ENCODE measurements at places on chromosomes 13 and 19. TPM values are rescaled to one million over a fixed set of nuclear protein-coding genes. Genes with fewer than 3 reads are reported as not detected.

GRCh38 chr13:22517544-22517943, 663.2 kb upstream of the SGCG start:
- DNase-seq, result no peak
- no peaks in the 10 kb centered on the region for H3K4me1 ChIP-seq
- H3K36me3 ChIP-seq, result no peaks in the 10 kb centered on the region

DNA sequence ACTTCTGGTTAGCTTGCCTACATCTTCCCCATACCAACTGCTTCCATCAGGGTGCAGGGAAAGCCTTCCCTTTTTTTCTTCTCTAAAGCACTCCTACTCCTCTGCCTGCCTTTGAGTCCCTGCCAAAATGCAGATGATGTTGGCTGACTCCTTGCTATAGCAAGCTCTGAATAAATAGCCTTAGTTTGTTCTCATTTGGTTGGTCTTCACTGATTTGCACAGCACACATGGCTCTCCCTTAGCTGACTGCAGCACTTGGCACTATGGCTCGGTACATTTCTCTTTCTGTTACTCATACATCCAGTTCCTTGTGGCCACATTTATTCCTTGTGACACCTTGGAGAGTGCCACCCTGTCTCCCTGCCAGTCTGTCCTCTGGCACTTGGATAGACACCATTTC, 249.8 kb downstream of the DCLK1 start:
- H3K36me3 ChIP-seq, result no peaks in the 10 kb centered on the region
- no peaks in the 10 kb centered on the region for H3K4me1 ChIP-seq
- no peak for DNase-seq
- no peaks in the 10 kb centered on the region for H3K27me3 ChIP-seq

DNA sequence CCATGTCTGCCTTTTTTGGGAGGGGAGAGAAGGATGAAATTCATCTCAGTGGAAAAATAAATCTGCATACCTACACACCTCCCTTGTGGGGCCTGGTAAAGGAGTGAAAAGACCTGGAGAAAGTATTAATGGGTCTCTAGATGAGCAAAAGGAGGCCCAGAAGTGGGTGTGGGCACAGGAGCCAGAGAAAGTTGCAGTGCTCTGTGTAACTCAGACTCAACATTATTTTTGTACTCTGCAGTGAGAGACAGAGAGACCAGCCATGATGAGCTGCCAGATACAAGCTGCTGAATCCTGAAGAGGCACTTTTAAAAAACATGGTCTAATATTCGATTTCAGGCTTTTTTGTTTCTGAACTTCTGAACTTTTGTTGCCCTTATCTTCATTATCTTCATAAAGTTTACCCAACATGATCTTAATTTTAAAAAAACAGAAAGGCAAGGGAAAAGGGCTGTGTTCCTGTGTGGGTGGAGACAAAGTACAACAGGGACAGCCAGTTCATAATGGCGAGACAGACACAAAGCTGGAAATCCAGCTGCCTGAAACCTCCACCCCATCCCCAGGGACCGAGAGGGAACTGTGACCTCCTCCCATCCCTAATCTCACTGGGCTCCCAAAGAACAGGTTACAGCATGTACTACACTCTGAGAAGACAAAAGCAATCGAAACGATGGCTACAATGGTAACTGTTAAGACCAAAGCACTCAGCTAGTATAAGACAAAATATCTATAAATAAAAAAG, 77.2 kb downstream of the KLF12 start:
- peaks cover 28% of the 10 kb centered on the region for H3K36me3 ChIP-seq
- H3K27me3 ChIP-seq, result no peaks in the 10 kb centered on the region
- peaks cover 46% of the 10 kb centered on the region for H3K4me1 ChIP-seq
- H3K4me3 ChIP-seq, result no peak overlapping the region
- H3K27ac ChIP-seq, result no peak overlapping the region

DNA sequence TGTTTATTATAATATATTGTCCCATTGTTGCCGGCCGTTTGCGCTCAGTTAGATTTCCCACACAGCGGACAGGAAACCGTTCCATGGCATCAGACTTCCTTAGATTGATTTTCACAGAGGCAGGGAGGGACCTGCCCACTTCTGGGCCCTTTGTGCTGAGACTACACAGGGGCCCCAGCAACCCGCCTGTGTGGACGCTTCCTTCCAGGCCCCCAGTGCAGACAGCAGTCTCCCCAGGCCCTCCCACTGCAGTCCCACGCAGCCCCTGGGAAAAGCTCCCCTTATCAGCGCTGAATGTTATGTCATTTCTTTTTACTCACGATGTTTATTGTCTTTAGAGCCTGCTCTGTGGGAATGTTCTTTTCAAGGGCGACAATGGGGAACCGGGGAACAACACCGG, 351.7 kb upstream of the ARGLU1 start:
- H3K4me3 ChIP-seq, result no peak overlapping the region
- no peak overlapping the region for H3K27ac ChIP-seq
- H3K4me1 ChIP-seq, result peaks cover 4% of the 10 kb centered on the region

DNA sequence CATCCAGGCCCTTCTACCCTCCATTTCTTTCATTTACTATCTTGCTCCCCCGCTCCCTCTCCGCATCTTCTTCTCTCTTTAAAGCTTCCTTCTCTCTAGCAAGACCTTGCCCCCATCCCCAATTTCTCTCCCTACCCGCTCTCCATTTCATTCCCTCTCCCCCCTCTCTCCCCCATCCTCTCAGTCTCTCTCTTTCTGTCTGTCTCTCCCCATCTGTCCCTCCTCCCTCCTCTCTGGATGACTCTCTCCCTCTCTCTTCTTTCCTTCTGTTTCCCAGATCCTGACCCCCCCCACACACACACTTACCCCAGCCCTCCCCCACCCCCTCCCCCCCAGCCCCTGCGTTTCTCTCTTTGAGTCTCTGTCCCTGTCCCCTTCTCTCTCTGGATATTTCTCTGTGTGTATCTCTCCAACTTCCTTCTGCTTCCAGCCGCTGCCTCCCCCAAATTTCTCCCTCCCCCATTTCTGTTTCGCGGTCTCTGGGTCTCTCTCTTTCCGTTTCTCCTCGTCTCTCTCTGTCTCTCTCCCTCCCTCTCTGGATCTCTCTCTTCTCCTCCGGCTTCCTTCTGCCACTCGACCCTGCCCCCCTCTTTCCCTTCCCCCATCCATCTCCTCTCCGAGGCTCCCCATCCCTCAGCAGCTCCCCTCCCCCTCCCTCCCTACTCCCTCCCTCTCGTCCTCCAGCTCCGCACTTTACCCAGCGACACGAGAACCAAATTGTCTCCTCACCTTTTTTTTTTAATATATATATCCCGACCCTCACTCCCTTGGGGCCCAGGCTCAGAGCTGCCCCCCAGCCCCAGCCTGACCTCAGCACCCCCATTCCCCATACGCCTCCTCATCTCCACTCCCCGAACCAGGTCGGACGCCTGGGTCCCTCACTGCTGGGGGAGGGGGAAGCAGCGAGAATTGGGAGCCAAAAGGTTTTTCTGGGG, 3.6 kb upstream of the CACNG8 start:
- H3K4me3 ChIP-seq, result no peak overlapping the region
- peaks cover 2% of the 10 kb centered on the region for H3K4me1 ChIP-seq
- no peak for DNase-seq
- H3K36me3 ChIP-seq, result peaks cover 2% of the 10 kb centered on the region
- H3K27ac ChIP-seq, result no peak overlapping the region
- H3K27me3 ChIP-seq, result peaks cover 69% of the 10 kb centered on the region

DNA sequence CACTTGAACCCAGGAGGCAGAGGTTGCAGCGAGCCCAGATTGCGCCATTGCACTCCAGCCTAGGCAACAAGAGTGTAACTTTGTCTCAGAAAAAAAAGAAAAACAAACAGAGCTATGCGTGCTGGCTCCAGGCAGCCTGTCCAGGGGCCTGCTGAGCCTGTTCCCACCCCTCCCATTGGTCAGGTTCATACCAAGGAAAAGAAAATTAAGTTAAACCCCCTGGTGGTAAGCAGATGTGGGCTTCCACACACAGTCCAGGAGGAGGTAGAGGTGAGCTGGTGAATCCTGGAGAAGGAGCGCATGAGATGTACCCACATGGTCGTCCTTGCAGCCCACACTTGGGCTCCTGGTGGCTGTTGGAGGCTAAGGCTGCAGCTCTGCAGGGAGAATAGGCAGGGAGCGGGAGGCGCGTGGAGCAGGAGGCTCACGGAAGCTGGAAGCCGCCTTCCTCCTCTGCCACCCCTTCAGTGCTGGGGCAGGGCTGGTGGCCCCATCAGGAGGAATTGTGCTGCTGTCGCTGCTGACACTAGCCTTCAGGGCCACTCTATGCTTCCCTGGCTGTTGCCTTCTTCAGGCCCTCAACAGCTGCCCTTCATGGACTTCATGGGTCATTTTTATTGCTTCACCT, 10.5 kb upstream of the CHAMP1 start:
- H3K36me3 ChIP-seq, result peaks cover 37% of the 10 kb centered on the region
- no peaks in the 10 kb centered on the region for H3K27me3 ChIP-seq
- no peak overlapping the region for H3K27ac ChIP-seq
- no peaks in the 10 kb centered on the region for H3K4me1 ChIP-seq

GRCh38 chr13:113048766-113049165, 56.8 kb upstream of the F7 start:
- no peak overlapping the region for H3K27ac ChIP-seq
- no peak for DNase-seq
- no peaks in the 10 kb centered on the region for H3K27me3 ChIP-seq
- H3K4me1 ChIP-seq, result no peaks in the 10 kb centered on the region
- H3K4me3 ChIP-seq, result no peak overlapping the region

GRCh38 chr13:79382545-79383275, 23.3 kb downstream of the RBM26 start:
- H3K4me1 ChIP-seq, result peaks cover 59% of the 10 kb centered on the region
- H3K27me3 ChIP-seq, result no peaks in the 10 kb centered on the region
- H3K36me3 ChIP-seq, result peaks cover 34% of the 10 kb centered on the region
- peak overlapping the region; percentile 70 for H3K4me3 ChIP-seq

DNA sequence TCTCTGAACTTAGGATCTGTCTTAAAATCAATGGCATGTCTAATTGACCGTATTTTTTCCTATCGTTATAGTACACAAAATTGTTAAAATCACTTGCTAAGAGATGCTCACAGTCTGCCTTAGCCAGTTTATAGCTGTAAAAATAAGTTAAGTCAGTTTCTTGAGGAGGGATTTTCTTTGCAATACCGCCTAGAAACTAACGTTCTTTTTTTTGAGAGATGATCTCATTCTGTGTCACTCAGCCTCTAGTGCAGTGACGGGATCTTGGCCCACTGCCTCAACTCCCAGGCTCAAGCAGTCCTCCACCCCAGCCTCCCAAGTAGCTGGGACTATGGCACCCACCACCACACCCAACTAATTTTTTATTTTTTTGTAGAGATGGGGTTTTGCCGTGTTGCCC, 4.4 kb downstream of the CKAP2 start:
- no peak for DNase-seq
- H3K4me3 ChIP-seq, result no peak overlapping the region
- peaks cover 64% of the 10 kb centered on the region for H3K4me1 ChIP-seq
- peaks cover 57% of the 10 kb centered on the region for H3K36me3 ChIP-seq
- no peak overlapping the region for H3K27ac ChIP-seq
- H3K27me3 ChIP-seq, result peaks cover 2% of the 10 kb centered on the region

DNA sequence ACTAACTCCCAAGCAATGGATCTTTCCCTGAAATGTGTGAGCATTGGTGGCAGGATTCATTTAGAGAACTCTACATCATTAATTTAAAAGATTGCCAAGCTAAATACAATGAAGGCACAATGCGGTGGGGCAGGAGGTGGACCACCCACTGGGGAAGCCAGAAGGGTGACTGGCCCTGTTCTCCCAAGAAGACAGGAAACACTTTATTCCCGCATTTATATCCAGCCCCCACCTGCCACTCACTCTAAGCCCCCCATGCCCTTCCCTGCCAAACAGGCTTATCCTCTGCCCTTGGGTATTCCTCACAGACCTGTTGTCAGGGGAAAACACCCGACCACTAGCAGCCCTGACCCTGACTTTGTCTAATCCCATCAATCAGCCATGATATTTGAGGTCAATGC, 189.1 kb upstream of the UBL3 start:
- H3K4me1 ChIP-seq, result peaks cover 14% of the 10 kb centered on the region
- H3K36me3 ChIP-seq, result peaks cover 2% of the 10 kb centered on the region
- DNase-seq, result no peak
- peaks cover 22% of the 10 kb centered on the region for H3K27me3 ChIP-seq

DNA sequence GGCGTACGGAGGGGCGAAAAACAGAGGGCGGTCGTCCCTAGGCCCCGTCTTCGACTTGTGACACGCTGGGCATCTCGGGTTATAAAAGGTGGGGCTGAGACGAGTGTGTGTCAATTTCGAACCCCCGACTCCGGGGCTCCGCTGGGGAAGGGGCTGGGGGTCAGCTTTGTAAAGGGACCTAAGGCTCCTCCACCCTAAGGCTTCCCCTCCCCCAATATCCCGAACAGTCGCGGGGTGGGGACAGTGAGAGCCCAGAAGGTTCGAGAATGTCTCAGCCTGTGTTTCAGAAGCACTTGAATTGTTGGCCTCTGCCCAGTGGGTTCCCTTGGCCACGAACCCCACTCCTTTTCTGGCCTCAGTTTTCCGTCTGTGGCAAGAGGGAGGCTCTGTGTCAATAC, 450 bp downstream of the SELENOW start:
- H3K4me1 ChIP-seq, result peaks cover 16% of the 10 kb centered on the region
- peaks cover 11% of the 10 kb centered on the region for H3K36me3 ChIP-seq
- peak; percentile 48 for DNase-seq
- no peaks in the 10 kb centered on the region for H3K27me3 ChIP-seq
- H3K27ac ChIP-seq, result peak overlapping the region; percentile 94

DNA sequence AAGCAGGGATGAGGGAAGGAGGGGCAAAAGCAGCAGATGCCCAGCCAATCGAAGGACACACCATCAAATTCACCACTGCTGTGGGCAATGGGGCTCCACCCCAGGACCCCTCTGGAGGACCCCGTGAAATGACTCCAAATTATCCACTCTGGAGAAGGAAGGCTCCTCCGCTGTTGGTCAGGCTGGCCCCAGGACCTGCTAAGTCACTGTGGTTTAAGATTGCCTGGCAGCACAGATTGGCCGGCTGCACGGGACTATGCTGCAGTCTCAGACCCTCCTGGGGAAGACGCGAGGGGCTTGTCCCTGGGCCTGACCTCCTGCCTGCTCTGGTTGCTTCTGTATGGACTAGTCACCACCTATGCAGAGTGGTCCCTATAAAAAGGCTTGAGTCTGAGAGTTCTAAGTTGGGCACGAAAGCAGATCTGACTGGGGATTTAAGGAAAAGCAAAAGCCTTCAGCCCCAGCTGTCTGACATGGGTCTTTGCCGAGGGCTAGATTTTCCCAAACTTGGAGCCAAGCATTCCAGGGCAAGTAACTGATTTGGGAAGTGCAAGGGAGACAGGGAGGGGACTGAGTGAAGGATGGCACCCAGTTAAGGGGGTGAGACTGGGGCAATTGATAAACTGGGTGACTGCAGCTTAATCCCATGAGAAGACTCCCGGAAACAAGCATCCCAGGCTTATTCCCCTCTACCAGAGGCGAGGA, 91.7 kb downstream of the TSHZ3 start:
- peak; percentile 35 for DNase-seq
- no peak overlapping the region for H3K4me3 ChIP-seq
- H3K27ac ChIP-seq, result no peak overlapping the region
- peaks cover 17% of the 10 kb centered on the region for H3K27me3 ChIP-seq
- no peaks in the 10 kb centered on the region for H3K36me3 ChIP-seq
- no peaks in the 10 kb centered on the region for H3K4me1 ChIP-seq

- H3K36me3 ChIP-seq, result no peaks in the 10 kb centered on the region
- no peaks in the 10 kb centered on the region for H3K27me3 ChIP-seq
- no peak for DNase-seq
- H3K27ac ChIP-seq, result no peak overlapping the region
These were observed 86.0 kb downstream of the ATP11A start for GRCh38 chr13:112775791-112776279.

Gene ODAD3
- 0.54 TPM for total RNA-seq

Gene POLR2E
- total RNA-seq, result 173 TPM

Gene LPAR6
- total RNA-seq, result 32.0 TPM

Gene ZNF100
- 22.3 TPM for total RNA-seq

Gene DCLK1
- not detected for total RNA-seq

Gene CLN5
- 8.4 TPM for total RNA-seq

Gene CYP2A6
- total RNA-seq, result not detected

Gene FAM83E
- 2.8 TPM for total RNA-seq

Gene KRTDAP
- not detected for total RNA-seq

Gene ZNF546
- total RNA-seq, result 6.5 TPM
